ENCODE measurements at places on chromosomes 5 and 9.
A peak's percentile ranks its signal among the peaks of the same experiment; 100 is the strongest.

DNA sequence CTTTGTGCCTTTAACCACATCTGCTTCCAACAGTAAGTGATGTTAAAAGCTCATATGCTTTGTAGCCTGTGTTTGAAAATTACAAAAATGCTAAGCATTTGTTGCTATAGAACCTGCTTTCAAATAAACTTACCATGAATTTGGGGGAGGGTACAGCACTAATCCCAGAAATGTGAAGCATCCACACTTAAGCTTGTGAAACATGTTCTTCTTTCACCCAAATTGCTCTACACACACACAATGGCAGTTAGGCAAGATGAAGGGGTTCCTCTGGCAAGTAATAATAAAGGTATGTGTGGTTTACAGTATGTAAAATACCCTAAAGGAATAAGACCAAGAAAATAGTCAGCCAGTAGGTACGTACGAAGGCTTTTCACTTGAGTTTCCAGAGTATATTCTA, 165.6 kb downstream of the SMARCA2 start:
- DNase-seq, result no peak

DNA sequence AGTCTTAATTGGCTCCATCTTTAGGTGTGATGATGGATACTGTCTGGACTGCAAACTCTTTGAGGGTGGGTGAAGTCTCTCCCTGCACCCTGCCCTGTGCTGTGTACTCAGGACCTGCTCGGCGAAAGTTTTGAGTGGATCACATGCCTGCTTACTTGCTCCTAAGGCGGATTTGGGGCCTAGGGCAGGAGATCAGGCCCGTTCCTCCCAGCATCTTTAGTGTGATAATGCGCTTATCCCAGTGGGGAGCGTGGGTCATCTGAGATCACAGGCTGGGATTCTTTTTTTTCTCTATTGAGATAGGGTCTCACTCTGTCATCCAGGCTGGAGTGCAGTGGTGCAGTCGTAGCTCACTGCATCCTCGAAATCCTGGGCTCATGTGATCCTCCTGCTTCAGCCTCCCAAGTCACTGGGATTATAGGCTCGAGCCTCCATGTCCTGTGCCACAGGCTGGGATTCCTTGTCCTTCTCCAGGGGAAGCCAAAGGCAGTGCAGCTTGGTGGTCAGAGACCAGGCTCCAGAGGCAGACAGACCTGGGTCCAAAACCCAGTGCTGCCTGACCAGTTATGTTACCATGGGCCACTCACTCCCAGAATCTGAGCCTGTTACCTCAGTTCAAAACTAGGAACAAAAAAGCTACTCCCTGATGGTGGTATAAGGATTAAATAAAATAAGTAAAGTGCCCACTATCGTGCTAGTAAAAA, 59.7 kb downstream of the ZNF618 start:
- no peak for DNase-seq

GRCh38 chr5:141234109-141234667, 11.0 kb upstream of the PCDHB15 start:
- DNase-seq, result no peak

DNA sequence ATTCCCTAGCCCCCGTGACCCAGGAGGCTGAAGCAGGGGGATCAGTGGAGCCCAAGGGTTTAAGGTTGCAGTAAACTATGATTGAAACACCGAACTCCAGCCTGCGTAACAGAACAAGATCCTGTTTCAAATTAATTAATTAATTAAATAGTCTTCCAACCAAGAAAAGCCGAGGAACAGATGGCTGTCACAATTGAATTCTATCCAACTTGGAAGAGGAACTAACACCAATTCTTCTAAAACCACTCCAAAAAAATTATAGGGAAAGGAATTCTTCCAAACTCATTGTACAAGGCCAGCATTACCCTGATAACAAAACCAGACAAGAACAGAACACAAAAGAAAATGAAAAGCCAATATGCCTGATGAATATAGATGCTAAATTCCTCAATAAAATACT, 43.4 kb upstream of the RGS7BP start:
- DNase-seq, result no peak

- peak; percentile 34 for DNase-seq
Measured at GRCh38 chr5:172114875-172115422, 73.1 kb downstream of the STK10 start.

GRCh38 chr5:135564331-135564730, 14.5 kb downstream of the CXCL14 start:
- DNase-seq, result no peak

- DNase-seq, result no peak
Measured at GRCh38 chr5:135445306-135445985, 1.7 kb downstream of the DCANP1 start.

- DNase-seq, result no peak
Measured at GRCh38 chr5:173158366-173158765, 14.0 kb downstream of the BNIP1 start.

All from stimulated activated CD8-positive, alpha-beta memory T cell treated with anti-CD3 and anti-CD28 coated beads, Interleukin-15, amount 100 ng/mL, for 1 hour (primary cell).